Right renal pelvis (tissue), 4 donors: ENCODE measurements at places on chromosomes 12 and 14. TPM values are rescaled to one million over a fixed set of nuclear protein-coding genes. Genes with fewer than 3 reads are reported as not detected.

Gene COPS7A
- polyA plus RNA-seq, result 67.6 TPM

Gene SUDS3
- polyA plus RNA-seq, result 51.7 TPM

Gene ABHD12B
- polyA plus RNA-seq, result 0.74 TPM

DNA sequence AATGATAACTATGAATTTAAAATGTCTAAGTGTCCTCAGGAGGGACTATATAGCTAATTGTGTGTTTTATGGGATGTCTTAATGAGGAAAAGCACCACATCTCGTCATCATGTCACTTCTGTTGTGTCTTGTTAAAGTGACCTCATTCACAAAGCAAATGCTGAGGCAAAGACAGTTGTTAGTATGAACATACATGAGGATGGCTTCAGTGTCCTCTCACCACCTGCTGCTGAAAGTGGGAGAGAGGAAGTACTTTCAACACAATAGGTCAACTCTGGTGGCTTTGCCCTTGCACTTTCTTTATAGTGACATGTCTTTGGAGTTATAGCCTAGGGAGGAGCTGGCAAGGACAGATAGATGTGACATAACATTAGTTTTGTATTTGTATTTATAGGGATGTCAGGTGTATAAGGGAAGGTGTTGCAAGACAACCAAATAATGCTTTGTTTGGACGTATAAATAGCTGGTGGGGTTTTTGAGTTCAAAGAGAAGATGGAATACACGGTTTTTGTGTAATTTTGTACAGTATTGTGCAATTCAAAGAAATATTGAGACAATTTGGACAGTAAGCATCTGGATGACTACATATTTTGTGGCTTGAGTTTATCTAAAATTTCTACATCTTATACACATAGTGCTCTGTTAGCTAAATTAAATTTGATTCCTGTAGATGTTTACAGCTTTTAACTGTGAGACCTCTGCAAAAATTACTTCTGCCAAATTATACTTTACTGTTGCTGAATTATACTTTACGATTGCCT lies 131.7 kb upstream of the ATP2B1 start:
- no peak for DNase-seq

DNA sequence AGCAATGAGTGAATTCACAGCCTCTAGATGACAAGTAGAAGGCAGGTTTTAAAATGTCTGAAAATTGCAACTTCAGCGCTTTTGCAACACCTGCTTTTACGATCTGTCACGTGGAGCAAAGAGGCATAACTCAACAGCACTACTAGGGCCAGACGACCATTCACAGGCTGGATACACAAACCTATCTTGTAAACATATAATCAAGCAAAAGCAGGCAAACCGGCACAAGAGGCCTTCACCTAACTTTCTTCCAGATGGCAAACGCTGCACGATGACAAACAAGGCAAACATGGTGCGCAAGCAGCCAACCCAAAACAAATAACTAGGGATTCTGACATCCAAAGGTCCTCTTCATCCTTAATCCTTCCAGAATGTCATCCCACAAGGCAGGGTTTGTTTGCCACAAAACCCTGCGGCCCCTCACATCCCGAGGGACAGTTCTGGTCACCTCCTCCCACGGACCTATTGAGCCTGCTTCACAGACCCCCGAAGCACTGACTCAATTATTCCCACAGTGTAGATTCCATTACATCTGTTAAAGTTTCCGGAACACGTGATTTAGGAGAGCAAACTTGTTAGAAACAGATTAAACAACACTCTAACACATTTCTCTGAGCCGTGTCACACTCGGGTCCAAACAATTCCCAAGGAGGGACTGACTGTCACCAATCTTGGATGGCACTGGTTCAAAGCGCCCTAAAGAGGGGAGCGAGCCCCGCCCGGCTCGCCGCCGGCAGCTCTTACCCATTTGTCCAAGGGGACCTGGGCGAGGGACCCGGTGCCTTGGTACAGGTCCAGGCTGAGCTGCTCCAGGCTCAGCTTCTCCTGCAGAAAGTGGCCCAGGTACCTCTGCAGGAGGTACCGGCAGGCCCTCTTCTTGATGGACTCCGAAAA lies 823 bp downstream of the ATG2B start:
- peak; percentile 23 for DNase-seq

GRCh38 chr14:70257526-70257925 lies 68.8 kb upstream of the SLC8A3 start:
- DNase-seq, result no peak

- DNase-seq, result no peak
These were observed 52.2 kb downstream of the KRT80 start for GRCh38 chr12:52139579-52140062.

GRCh38 chr12:119692410-119692809 lies 24.5 kb downstream of the PRKAB1 start:
- no peak for DNase-seq

DNA sequence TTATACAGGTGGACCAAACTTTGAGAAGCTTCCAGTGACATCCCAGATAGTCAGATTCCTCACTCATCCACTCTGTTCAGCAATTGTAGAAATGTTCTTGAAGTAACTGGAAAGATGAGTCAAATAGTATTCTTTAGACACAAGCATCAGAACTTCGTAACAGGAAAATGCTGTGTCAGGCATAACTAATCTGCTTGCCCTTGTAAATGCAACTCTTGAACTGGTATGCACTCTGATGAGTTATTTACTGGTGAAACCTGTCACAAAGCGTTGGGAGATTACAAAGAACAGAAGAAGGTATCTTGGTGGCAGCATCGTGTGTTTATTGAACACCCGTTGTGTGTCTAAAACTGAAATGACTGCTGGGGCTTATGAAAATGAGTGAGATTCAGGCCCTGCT lies 10.8 kb upstream of the DUSP6 start:
- DNase-seq, result no peak

DNA sequence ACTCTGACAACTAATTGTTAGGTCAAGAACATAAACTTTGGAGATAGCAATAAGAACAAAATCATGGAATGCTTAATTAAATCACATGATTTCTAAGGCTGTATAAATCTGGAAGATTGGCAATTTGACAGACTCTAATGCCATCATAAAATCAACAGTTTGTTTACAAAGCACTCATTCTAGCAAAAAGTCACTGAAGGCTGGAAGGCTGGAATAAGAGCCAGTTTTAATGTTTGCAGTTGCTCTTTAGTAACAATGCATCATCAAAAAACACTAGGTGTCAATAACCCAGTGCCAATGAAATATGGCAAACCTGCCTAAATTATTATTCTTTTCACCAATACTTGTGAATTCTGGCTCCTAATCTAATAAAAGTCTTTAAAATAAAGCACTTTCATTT lies 65.0 kb downstream of the NUMB start:
- DNase-seq, result no peak
